GM04503 (cell line): ENCODE measurements at places on chromosomes 6 and 20.

DNA sequence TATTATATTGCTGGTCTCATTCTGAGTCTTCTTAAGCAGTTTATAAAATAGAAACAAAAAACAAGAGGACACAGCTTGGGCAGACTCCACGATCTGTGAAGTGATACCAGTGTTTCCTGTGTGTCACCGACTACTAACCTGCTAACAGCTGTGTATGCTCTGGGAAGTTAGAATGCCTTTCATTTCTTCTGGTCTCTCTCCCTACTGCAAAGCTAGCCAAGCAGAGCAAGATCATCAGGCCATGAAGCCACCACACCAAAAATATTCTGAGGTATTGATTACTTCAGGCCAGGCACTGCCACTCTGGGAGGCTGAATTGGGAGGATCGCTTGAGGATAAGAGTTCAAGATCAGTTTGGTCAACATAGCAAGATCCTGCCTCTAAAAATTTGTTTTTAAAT lies 46.9 kb upstream of the SMIM29 start:
- DNase-seq, result no peak

GRCh38 chr6:67680297-67680932 lies 954.7 kb upstream of the ADGRB3 start:
- DNase-seq, result no peak

DNA sequence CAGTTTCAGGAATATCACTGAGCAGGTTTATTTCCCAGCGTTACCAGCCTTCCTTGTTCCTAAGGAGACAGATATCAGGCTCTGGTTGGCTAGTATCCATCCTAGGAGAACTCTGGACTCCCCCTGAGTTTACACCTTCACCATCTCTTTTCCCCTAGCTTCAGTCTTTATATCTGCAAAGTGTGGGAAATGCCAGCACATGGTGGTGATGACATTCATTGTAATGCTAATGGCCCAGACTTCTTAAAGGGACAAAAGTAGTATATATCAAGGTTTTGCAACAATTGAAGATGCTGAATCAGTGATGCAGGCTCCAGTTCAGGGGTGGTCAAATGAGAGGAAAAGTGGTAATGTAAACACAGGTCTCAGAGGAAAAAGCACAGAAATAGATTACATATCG lies 224.3 kb upstream of the SYNDIG1 start:
- DNase-seq, result no peak

DNA sequence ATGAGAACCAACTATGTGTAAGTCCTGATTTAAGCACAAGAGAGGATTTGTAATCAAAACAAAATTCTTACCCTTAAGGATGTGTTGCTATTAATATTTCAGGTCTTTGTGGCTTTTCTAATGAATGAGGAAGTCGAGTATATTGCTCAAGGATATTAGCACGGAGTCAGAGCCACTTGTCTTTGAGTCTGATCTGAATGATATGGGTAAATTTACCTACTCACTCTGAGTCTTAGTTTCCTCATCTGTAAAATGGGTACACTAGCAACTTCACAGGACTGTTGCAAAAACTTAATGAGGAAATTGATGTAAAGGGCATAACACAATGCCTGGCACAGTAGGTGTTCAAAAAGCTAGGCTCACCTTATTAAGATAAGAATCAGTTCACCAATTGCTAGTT lies 30.0 kb upstream of the QKI start:
- DNase-seq, result no peak

DNA sequence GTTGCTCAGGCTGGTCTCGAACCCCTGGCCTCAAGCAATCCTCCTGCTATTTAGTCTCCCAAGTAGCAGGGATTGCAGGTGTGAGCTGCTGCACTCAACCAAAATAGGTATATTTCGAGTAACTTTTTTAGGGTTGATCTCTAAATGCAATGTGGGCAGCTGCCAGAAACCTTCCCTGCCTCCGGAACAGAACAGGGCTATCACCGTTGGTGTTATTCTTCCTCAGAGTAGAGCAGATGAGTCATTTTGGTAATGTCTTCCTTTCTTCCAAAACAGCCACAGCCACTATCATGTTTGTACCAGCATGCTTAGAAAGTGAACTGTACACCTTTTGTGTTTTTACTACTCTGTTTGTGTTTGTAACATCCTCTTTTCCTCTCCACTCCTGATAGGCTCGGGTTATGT lies 44.1 kb downstream of the SNX9 start:
- no peak for DNase-seq

DNA sequence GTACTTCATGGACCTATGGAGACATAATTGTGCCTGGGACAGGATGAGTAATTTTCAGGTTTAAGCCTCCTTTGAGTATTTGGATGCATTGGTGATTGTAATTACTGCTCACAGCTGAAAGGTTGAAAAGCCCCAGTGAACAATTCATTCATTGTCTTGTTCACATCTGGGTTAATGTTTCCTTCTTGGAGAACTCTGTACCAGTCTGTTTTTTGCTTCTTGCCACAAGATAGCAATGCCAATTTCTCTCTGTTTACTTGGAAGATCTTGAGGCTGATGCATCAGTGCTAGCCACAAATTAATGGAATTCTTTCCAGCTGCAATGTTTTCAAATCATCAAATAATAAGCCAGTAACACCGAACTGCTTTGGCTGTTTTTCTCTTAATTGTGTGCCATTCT lies 207.8 kb downstream of the BMP2 start:
- DNase-seq, result no peak

GRCh38 chr6:33375143-33375671 lies 16.4 kb upstream of the KIFC1 start:
- DNase-seq, result peak; percentile 71

DNA sequence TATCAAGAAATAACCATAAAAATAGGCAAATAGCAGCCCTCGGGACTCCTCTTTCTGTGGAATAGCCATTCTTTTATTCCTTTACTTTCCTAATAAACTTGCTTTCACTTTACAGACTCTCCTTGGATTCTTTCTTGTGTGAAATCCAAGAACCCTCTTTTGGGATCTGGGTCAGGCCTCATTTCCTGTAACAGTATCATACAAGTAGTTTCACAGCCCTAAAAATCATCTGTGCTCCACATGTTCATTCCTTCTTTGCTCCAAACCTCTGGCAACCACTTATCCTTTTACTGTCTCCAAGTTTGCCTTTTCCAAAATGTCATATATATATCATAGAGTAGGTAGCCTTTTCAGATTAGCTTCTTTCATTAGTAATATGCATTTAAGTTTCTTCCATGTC lies 13.5 kb upstream of the NT5E start:
- no peak for DNase-seq

GRCh38 chr6:80268865-80269730 lies 162.6 kb downstream of the BCKDHB start:
- no peak for DNase-seq

GRCh38 chr20:57896017-57896416 lies 186.2 kb upstream of the PMEPA1 start:
- DNase-seq, result no peak

DNA sequence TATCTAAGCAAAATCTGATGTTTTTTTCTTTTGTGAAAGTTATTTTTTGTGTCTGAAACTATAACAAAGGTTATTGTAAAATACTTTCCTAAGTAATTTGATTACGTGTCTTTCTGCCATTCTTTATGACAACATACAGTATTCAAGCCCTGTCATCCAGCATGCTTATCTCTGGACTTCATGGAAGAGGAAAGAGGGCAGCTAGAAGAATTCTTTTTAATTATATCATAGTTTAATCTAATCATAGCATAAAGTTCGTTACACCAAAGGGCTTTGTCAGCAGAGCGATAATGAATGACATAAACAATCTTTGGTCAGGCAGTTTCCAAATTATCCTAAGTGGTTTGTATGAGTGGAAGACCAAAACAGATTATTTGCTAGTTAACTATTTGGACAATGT lies 3.5 kb downstream of the ENPP3 start:
- no peak for DNase-seq

GRCh38 chr20:24437196-24438082 lies 32.0 kb upstream of the SYNDIG1 start:
- DNase-seq, result no peak

DNA sequence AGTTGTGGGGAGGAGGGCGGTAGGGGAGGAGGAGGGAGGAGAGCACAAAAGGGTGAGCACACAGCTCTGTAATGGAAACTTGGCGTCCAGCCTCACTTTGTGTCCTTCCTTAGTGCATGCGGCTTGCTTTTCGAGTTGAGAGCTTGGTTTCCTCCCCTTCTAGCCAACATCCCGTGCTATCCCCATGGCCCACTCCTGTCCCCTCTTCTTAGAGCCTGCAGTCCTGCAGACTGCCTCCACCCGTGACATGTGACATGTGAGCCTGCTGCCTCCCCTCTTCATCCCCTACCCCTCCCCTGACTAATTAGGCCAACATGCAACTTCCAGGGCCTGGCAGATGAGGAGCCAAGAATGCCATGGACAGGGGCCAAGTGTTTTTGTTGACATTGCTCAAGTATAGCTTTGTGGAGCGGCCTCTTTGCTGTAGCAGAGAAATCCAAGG lies 63.2 kb downstream of the SLC24A3 start:
- no peak for DNase-seq

DNA sequence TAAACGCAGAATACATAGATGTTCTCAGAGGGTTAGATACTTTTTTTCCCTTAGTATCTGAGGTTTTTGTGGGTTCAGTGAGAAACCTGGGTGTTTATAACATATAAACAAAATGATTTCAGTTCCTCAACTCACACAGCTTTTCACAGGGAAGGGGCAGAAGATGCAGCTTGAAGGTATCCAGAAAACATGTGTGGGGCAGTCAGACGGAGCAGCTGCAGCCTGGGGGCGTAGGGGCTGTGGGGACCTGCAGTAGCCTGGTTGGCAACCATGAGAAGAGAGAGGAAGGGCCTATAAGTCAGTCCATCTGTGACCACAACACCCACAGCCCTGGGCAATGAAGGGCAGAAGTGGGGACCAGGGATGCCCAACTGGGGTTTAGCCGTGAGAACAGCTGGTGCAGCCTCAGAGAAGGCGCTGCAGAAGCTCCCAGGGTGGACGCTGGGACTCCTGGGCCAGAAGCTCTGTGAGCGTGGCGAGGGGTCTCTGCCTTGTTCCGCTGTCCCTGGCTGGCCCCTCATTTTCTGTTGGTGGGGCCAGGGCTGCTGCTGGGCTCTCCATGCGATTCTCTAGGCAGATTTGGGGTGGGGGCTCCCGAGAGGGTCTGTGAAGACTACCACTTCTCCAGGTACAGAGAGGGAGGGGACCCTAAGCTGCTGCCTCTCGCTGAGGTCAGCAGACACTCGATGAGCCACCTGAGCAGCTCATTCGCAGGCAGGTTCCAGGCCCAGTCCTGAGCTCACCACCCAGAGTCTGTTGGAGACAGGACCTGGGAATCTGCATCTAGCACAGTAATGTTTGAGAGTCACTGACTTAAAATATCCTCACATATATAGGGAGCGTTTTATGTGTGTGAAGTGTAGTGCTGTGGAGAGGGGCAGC lies 181.2 kb downstream of the ZDHHC14 start:
- no peak for DNase-seq

DNA sequence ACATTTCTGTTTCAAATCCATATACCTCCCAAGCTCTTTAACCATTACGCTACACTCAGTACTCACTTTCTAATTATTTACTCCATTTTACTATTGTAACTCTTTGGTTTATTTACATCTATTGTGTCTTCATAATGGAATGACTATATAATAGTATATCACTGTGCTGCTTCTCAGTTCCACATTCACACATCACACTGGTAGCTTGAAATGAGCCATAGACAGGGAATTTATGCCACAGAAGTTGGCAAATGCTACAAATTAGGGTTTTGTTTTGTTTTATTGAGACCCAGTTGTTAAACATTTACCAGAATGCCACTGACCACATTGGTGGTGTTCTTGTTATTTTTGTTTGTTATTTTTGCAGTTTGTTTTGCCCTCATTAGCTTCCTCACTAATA lies 213.9 kb downstream of the KCNQ5 start:
- no peak for DNase-seq

GRCh38 chr20:35342154-35342769 lies 50.0 kb upstream of the FAM83C start:
- DNase-seq, result no peak

DNA sequence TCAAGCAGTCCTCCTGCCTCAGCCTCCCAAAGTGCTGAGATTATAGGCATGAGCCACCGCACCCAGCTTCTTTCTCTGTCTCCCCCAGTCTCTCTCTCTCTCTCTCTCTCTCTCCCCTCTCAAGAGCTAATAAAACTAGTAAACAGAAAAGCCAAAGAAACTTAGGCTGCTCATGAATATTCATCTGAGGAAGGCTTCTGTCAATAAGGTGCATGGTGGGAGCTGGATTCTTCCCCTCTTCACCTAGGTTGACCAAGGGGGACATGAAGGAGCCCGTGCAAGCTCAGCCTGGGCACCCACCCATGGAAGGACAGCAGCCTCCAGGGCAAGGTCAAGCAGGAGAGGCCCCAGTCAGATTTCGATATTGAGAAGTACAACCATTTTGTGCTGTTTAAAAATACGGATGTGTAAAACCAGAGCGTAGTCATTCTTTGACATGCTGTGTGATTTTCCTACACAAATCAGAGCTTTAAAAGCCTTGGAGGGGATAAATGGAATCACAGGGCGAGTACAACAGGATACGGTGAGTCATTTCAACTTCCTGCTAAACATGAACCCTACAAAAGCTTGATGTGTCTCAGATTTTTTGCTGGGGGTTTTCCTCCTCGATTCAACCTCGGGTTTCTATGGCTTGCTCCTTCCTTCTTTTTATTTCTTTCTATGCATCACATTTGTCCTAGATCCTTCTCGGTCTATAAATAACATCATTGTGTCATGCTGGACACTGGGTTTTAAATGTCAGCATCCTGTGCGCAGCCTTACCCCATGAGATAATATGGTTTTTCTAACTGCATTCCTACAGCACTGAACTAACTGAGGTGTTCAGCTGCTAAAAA lies 368.9 kb upstream of the JARID2 start:
- peak; percentile 37 for DNase-seq

GRCh38 chr6:105210932-105211531 lies 31.2 kb upstream of the POPDC3 start:
- DNase-seq, result no peak
